ENCODE measurements at places on chromosomes 6 and 20.

DNA sequence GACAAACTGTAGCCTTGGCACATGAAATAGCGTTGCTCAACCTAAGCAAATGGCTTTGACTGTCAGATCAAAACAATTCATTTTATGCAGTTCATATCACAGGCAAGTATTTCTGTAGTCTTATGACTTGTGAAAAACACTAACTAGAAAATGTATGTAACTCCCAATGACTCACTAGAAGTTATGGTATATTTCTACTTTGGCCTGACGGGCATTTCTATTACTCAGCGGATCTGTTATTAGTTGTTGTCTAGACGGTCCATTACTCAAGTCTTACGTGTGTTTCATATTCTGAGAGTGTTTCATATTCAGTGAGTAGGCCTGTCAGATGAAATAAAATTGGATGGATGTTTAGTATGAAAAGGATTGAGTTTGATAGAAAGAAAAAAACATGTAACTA is 880.9 kb downstream of the PRIM2 start:
- DNase-seq = no peak

DNA sequence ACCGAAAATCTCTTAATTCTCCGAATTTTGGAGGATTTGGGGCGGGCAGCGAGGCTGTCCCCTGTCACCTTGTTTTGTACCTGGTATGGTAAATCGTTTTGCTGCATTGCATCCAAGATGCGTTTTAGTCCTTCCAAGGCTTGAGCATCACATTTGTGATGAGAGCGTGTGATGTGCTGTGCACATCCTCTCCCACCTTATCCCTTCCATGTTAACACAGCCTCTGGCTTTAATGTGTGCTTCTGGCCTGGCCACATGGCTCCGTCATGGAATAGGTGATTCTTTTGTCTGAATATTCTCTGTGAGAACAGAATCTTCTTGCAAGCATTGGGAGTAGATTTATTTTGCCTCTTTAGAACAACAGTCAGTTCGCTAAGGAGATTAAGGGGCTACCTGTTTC is 763 bp downstream of the TMEM14A start:
- DNase-seq = no peak

DNA sequence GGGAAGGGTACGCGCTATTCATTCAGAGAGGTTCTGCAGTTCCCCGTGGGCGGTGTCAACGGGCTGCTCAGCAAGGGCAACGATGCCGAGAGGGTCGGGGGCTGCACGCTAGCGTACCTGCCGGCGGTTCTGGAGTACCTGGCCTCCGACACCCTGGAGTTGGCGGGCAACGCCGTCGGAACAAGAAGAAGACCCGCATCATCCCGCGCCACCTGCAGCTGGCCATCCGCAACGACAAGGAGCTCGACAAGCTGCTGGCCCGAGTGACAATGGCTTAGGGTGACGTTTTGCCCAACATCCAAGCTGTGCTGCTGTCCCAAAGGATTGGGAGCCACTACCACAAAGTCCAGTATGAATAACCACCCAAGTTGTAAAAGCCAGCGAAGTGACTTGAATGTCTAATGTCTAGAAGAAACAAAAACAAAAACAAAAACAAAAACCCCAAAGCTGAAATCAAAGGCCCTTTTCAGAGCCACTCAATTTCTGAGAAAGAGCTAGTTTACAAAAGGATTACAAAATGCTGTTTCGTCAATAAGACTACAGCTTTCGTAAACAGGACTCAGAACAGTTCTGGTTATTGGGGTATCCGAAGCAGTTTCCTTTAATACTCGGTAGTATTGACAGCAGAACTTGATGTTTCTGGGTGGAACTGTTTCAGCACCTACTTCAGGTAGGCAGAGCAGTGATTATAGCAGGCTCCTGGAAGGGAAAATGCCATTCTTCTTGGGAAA is 21.9 kb upstream of the SLC17A4 start:
- DNase-seq = no peak

DNA sequence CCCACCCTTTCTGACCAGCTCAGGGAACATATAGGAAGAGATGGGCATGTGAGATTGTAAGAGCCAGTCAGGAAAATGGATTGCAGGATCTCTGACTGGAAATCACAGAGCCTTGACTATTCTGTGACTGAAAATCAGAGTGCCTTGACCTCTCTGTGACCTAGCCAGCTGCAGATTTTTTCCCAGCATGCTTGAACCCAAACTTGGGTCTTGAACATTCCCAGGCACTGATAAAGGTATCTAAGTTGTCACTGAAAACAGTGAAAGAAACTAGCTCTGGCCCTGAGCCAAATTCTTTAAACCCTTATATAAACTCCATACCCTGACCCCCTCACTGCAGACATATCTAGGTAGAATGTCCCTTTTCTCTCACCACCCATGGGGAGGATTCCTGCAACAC is 2.3 kb upstream of the ZNF165 start:
- no peak for DNase-seq

DNA sequence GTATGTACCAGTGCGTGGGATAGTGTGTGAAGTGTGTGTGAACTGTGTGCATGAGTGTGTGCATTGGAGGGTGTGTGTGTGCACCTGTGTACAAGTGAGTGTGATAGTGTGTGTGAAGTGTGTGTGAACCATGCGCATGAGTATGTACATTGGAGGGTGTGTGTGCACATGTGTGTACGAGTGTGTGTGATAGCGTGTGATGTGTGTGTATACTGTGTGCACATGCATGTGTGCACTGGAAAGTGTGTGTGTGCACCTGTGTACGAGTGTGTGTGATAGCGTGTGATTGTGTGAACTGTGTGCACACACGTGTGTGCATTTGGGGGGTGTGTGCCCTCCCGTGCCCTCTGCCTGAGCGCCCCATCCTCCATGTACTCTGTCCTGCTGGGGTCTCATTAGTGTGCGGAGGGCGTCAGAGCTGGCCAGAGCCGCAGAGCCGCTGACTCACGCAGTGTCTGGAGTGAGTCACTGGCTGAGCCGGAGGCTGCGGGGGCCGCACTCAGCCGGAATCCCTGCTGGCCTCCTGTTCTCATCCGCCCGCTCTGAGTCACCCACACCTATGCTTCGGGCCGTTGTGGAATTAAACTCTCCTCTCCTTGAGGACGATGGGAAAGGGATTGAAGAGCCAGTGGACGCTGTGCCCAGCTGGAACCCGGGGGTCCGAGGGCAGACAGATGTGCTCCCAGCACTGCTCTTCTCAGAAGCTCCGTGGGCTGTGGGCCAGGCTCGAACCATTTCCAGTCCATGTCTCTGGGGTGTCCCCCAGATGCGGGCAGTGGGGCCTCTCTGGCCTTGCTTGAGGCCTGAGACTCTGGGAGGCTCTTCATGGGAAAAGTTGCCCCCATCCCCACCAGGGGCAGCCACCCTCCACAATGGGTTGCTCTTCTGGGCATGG is 27.3 kb upstream of the STX16 start:
- no peak for DNase-seq

- DNase-seq = no peak
Observed at GRCh38 chr6:39558079-39558478, 167.1 kb downstream of the KIF6 start.

DNA sequence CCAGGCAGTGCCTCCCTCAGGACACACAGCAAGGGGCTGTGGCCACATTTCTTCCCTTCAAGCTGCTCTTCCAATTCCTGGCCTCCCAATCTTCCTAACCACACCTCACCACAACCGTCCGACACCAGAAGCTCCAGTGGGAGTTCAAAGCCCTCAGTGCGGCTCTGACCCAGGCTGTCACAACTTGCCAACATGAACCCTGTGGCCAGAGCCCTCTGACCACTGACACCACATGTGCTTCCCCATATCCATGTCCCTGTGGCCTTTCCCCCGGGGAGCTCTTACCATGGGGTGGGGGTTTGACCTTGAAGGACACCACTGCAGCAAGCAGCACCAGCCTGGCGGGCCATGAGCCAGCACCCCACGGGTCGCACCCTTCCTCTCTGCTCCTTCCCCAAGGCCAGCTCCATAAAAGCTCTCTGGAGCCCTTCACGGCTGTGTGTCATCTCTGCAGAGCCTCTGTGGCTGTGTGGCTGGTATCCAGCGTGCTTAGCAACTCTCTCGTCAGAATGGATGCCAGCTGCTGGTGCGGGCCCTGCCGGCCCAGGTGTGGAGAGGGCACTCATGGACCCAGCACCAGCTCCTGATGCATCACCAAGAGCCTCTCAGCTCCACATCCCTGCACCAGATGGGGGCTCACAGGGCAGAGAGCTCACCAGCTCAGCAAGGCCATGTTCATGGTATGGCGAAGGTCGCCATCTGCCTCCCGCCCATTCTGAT is 106.1 kb downstream of the PSMB1 start:
- no peak for DNase-seq

Data from stimulated activated CD8-positive, alpha-beta memory T cell treated with anti-CD3 and anti-CD28 coated beads, Interleukin-4, amount 100 ng/mL, for 4 hours (primary cell).